NT2/D1 (cell line): ENCODE measurements at places on chromosomes 12 and 14.

DNA sequence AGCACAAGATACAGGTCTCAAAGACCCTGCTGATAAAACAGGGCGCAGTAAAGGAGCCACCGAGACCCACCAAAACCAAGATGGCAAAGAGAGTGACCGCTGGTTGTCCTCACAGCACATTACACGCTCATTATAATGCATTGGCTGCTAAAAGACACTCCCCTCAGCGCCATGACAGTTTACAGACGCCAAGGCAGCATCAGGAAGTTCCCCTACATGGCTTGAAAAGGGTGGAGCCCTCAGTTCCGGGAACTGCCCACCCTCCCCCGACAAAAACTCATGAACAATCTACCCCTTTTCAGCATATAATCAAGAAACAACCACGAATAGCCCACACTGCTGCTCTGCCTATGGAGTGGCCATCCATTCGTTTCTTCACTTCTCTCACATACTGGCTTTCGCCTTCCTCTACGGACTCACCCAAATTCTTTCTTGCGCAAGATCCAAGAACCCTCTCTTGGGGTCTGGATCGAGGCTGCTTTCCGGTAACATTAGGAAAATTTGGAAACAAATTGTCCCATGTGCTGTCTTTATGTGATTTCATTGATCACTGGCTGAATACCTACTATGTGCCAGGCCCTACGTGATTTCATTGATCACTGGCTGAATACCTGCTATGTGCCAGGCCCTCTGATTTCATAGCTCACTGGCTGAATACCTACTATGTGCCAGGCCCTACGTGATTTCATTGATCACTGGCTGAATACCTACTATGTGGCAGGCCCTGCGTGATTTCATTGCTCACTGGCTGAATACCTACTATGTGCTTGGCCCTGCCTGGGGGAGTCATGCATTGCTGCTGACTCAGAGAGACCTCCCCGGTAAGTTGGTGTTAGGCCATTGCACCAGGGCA lies 126.4 kb downstream of the PIWIL1 start:
- DNase-seq: no peak

DNA sequence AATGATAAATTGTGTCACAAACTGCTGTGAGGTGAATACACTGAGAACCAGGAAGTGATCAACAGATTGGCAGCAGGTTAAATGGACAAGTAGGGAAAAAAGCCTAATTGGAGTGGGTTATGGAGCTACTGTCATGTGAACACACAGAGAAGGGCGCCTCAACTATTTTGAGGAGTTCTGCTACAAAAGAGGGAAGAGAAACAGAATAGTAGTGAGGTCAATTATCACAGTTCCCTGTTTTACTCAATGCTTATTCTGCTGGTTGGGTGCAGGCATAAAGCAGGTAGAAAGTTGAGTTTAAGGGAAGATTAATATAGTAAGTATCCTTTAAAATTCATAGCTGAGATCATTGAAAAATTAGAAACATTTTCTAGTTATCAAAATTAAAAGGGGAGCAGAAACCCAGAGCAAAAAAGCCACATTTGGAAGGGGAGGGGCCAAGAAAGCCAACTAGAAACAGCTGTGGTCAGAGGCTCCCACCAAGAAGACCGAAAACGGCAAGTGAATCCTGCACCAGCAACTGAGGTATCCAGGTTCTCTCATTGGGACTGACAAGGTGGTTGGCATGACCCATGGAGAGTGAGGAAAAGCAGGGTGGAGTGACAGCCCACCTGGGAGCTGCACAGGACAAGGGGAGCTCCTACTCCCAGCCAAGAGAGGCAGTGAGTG lies 105.7 kb downstream of the ZC3H14 start:
- DNase-seq: no peak

DNA sequence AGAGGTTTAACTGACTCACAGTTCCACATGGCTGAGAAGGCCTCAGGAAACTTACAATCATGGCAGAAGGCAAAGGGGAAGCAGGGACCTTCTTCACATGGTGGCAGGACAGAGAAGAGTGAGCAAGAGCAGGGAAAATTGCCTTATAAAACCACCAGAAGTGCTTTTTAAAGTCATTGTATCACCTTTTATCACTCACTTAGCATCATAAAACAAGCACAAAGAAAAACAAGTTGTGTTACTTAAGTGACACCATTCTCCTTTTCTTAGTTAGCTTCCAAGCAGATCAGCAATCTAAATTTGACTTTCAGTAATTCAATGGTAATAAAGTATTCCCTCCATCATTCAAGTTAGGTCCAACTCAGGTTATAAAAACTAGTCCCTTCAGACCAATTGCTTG lies 28.5 kb downstream of the OSBPL8 start:
- DNase-seq: no peak

DNA sequence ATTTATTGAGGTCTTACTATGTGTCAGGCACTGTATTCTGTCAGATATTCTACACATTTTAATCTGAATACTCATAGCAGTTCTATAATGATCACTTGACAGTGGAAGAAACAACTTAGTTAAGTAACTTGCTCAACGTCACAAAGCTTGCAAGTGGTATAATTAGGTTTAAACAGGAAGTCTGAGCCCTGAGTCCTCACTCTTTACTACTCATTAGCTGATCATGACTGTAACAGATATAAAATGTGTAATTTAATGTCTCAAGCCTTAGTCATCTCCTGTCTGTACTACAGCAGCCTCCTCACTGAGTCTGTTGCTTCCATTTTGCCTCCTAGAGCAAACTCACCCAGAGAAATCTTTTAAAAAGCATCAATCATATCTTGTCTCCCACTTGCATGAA lies 38.9 kb downstream of the PPP4R4 start:
- DNase-seq: no peak

DNA sequence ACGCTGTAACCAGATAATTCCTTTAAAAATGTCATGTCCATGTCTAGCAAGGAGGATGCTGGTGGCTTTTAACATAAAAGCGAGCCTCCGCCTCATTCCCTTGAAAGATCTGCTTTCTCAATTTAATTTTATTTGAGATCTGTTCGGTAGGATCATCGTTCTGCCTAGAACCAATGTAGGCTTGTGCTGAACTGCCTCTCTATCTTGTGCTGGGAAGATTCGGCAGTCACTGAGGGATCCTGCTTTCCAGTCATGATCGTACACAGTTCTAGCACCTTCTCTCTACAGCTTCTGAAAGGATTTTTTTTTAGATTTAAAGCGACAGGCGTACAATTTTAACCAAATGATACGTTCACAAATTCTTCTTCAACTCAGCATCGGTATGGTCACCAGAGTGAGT lies 54.3 kb downstream of the PEBP1 start:
- DNase-seq: no peak

DNA sequence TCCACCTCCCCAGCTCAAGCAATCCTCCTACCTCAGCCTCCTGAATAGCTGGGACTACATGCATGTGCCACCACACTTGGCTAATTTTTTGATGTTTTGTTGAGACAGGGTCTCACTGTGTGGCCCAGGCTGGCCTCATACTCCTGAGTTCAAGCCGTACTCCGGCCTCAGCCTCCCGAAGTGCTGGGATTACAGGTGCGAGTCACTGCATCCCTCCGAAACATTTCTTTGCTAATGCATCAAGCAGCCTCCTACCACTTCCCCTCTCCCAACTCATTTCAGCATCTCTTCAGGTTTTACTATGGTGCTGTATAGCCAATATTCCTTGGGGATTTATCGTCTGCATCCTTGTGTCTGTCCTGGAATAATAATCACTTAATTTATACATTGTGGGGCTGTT lies 2.3 kb upstream of the SLC22A17 start:
- no peak for DNase-seq

- DNase-seq: no peak
These were observed 390.8 kb downstream of the MED13L start for GRCh38 chr12:115886666-115887065.

DNA sequence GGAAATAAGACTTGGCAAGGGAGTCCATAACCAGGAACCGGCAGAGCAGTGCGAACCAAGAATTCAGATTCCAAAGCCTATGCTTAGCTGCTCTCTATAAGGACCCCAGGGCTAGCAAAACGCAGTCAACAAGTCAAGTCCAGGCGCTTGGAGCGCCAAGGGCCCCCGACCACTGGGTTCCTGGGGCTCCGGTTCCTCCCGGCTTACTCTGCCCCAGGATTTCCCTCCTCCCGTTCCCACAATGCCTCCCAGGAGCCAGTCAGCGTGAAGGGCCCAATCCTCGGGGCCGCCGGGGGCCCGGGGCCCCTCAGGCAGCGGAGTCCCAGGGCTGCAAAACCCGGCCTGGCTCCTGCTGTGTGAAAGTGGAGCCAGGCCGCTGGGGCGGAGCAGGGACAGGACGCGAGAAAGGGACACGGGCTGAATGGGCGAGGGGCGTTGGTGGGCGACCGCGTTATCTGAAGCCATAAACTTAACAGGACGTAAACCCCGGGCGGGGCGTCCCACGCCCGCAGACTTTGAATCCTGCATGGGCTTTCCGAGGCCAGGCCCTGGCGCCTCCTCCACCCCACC lies 1.5 kb downstream of the KRT8 start:
- DNase-seq: peak; percentile 82

GRCh38 chr12:111846016-111846415 lies 4.0 kb downstream of the MAPKAPK5 start:
- DNase-seq: no peak

- no peak for DNase-seq
These were observed 192.9 kb downstream of the C12orf75 start for GRCh38 chr12:105523164-105524057.

DNA sequence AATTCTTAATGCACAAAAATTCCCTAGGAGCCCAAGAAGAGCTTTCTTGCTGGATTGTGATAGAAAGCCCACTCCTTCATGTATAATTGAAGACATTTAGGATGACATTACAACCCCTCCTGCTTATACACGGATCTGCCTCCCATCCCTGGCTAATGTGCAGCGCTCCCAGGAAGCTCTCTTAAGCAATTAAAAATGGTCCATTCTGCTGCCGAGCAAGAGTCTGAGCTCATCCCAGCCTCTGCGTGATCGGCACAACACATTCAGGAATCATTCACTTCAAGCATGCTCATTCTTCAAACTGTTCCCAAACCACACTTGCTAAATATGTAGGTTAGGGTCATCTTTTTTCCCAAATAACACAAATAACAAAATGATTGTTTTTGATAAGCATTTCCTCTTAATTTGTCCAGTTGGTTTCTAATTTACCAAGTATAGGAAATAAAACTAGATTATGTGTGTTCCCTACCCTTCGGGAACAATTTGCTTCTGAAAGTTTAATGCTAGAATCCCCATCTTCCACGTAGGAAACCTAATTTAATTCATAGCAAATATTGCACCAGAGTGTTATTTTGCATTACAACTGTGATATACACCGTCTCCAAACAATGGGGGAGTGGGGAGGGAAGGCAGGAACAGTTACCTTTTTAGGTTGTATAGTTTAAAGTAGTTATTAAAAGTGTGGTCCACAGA lies 17.3 kb upstream of the TMEM233 start:
- DNase-seq: no peak

DNA sequence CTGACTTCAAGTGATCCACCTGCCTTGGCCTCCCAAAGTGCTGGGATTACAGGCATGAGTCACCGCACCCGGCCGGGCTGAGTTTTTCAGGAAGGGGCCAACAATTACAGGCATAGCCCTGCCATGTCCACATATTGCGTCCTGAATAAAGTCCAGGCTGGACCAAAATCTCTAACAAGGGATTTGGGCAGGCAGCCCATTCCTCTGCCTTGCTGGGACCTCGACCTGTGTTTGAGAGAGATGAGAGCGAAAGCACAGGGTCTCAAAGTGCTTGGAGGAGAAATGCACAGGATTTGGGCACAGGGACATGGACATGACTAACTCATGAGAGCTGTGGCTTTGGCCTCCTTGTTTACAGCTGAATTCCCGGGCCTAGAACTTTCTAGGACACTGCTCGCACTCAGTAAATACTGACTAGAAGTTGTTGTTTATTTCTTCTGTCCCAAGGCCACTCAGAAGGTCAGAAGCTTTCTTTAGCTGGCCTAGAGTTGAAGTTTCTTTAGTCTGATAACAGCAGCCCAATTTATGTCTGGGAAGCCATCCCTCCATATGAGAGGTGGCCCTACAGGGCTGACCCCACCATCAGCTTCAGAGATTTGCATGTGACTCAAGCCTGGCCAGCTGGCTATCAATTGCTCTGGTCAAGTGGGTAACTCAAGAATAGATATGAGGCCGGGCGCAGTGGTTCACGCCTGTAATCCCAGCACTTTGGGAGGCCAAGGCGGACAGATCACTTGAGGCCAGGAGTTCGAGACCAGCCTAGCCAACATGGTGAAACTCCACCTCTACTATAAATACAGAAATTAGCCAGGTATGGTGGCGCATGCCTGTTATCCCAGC lies 11.7 kb downstream of the CAMKK2 start:
- DNase-seq: no peak

DNA sequence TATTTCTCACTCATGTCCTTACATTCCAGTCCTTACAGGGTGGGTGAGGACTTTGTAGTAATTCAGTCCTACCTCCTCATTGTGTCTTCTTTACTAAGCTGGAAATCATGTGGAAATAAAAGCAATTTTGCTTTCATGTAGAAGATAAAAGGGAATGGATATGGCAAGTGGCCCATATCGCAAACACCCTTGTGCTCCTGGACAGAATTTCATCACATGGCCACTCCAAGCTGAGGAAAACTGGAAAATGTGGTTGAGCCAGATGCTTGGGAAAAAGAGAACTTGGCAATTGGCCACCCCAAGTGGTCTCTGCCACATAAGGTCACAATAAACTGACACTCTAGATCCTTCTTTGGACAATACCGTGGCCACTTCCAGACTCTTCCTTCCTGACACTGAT lies 64.2 kb upstream of the IFNG-AS1 start:
- no peak for DNase-seq

- DNase-seq: no peak
These were observed 45.2 kb upstream of the TUNAR start for GRCh38 chr14:95831468-95831867.

DNA sequence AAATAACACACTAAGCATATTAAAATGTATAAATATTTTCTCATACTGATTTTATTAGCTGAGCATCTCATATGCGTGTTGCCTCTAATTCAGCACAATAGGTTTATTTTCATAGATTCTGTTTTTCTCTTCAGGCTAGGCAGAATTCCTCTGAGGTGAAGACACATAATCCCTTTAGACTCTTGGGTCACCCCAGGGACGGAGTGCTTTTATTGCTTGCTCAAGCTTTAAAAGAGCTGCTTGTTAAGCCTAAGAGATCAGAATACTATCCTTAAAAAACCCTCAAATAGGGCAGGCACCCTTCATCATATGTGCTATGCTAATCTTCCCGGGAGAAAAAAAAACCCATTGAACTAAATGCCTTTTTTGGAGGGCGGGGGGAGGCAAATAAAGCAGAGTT lies 390.1 kb downstream of the KCNH5 start:
- DNase-seq: no peak

DNA sequence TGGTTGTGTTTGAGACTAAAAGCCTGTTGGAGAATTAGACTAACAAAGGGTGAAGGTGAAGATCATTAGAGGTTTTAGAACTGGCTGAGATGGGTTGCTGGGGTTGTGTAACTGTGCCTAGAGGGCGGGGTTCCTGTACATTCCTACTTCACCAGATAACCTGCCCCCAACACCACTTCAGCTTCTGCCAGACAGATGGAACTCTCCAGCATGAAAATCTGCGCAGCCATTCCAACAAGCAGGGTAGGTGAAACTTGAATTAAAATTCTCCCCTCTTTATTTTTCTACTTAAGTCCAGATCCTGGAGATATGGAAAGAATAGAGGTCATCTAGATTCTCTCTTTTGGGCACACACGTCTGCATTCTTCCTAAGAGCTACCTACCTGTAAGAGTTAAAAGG lies 6.0 kb downstream of the FOXG1 start:
- DNase-seq: no peak

GRCh38 chr12:62332598-62332997 lies 72.4 kb downstream of the USP15 start:
- DNase-seq: no peak
